ENCODE measurements at places on chromosomes 4 and X.

DNA sequence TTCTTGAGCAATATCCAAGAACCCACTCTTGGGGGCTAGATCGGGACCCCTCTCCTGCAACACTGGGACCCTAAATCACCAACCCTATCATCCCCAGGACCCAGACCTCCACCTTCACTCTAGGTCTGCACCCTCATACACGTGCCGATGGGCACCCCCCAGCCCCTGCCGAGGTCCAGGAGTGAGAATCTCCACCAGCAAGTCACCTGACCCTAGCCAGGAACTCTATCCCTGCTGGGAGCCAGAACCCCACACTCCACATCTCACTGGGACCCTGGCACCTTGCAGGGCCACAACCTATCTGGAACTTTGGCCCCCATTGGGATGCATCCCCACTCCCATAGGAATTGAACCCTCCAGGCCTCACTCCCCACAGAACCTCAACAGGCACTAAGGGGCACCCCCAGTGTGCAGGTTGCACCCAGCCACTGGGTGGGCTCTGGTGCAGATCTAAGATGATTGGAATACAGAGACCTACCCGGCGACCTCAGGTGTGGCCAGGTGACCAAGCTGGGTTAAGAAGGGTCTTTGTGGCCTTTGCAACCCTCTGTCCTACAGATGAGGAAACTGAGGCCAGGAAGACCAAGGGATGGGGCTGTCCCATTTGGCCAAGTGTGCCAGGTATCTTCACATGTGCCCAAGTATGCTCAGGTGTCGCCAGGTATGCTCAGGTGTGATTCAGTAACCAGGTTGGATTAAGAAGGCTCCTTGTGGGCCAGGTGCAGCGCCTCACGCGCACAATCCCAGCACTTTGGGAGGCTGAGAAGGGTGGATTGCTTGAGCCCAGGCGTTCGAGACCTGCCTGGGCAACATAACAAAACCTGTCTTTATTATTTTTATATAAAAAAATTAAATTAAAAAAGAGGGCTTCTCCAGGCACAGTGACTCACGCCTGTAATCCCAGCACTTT is 3.1 kb upstream of the DHRSX start:
- DNase-seq, result no peak

DNA sequence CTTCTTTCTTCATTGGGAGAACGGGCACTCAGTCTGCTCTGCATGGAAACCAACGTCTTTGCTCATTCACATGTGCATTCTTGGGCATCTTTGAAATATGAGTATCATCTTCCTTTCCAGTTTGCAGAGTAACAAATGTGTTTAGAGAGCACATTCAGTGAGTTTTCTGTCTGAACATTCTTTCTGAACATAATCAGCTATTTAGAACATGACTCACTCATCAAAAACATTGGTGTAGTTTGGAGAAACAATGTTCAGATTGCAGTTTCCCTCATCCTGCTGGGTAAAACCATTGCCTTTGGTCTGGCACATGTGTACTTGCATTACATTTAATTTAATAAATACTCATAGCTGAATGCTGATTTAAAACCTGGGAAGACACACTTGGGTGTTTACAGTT is 81.5 kb upstream of the F9 start:
- no peak for DNase-seq

GRCh38 chrX:150870487-150871340 is 27.8 kb downstream of the CD99L2 start:
- DNase-seq, result no peak

- DNase-seq, result no peak
Observed at GRCh38 chr4:96895826-96896225, 1055.9 kb downstream of the PDHA2 start.

DNA sequence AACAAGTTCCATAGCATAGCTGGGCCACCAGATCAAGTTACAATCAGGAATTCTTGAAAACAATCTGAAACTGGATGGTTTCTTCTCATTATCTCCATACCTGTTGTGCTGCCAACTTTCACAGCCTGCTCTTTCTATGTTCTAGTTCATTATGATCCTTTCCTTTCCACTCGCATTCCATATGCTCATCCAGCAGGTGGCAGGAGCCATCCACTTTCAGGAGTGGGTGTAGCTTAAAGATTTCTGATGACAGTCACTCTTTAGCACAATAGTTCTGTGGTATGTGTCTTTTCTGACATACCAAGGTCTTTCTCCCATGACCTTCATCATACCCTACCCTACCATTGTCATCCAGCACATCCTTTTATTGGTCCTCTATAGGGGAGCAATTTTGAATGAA is 46.4 kb downstream of the PAGE2 start:
- DNase-seq, result no peak

GRCh38 chrX:11351375-11352295 is 58.4 kb downstream of the AMELX start:
- DNase-seq, result no peak

- DNase-seq, result no peak
Observed at GRCh38 chr4:14857981-14858380, 144.3 kb upstream of the CPEB2 start.

DNA sequence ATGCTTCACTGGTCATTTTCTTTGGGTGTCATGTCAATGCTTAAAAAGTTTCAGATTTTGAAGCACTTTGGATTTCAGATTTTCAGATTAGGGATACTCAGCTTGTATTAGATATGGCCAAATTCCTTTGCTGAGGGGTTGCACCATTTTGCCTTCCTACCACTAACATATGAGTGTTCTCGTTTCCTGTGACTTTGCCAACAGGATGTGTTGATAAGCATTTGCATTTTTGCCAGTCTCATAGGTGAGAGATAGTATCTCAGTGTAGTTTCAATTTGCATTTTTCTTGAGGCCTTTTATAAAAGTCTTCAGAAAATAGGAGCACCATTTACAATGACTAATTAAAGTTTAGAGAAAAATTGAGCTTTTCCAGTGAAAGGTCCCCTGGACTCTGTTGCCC is 71.6 kb upstream of the CLCN4 start:
- DNase-seq, result no peak

- DNase-seq, result no peak
Observed at GRCh38 chrX:28850955-28851354, 263.7 kb downstream of the IL1RAPL1 start.
